Fibroblast of skin of right quadriceps (primary cell): ENCODE measurements at places on chromosomes 11 and 22.

GRCh38 chr22:37229805-37230672 is 14.0 kb downstream of the RAC2 start:
- peak; percentile 82 for DNase-seq

DNA sequence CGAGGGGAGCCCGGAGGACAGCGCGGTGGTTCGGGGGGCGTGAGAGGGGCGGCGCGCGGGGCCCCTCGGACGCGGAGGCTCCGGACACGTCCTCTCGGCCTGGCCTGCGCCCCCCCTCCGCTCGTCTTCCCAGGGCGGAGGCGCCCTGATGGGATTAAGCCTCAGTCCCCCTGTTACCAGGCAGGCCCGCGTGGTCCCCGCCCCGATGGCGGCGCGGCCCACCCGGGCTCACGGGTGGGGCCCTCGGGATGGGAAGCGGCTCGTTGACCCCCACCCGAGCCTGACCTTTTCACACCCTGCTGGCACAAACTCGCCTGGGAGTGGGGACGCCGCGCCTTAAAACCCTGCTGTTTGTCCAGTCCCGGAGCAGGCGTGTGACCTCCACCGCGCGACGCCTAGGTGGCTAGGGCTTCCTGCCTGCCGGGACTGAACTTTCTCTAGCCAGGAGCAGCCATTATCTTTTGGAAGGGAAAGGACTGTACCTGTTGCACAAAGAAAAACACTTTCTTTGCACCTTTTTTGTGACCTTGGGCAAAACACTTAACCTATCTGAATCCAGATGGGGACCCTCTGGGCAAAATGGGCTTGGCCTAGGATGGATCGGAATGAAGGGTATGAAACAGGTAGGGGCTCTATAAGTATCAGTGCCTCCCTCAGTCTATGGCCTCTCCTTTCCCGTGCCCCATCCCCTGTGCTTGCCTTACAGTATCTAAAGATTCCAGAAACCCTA is 1.0 kb downstream of the KIAA1671 start:
- no peak for DNase-seq

- DNase-seq, result no peak
These were observed 34.4 kb upstream of the RASD2 start for GRCh38 chr22:35506259-35506570.

GRCh38 chr11:63845303-63845702 is 6.4 kb downstream of the MARK2 start:
- DNase-seq, result peak; percentile 79

- DNase-seq, result no peak
These were observed 666.6 kb downstream of the CNTN5 start for GRCh38 chr11:99687320-99687719.

DNA sequence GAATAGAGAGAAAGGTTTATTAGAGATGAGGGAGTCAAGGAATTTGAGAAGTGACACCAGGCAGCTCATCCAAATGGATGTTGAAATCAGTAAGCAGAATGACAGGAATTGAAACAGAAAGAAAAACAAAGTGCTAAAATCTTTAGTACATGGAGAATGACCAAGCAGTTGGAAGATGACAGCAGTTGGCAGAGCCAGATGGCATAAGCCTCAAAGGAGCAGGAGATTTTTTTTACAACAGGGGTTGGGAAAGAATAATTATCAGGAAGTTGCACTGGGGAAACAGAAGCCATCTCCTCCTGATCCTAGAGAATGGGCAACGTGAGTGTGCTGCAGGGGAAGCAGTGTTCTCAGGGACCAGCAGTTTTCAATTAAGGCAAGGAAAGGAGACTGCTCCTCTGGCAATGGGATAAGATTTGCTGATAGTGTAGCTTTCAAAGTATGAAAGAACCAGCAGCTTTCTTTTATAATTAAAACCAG is 28.9 kb downstream of the RAB39A start:
- peak; percentile 52 for DNase-seq

GRCh38 chr22:47128622-47129215 is 366.3 kb downstream of the TBC1D22A start:
- no peak for DNase-seq
